ENCODE measurements at places on chromosomes 16 and 17.
A peak's percentile ranks its signal among the peaks of the same experiment; 100 is the strongest.

DNA sequence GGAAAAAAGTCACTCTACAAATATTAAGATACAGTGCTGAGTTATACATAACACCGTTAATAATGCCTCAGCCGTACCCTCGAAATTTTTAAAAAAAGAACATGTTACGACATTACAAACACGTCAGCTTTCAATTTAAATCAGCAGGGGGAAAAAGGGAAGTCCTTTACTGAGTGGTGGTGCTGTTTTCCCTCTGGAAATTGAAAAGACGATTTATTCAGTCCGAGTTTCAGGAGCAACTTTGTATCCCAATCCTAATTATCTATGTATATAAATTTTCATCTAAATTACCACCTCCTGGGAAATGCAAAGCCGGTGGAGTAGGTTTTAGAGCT lies 1.3 kb downstream of the NETO2 start:
- peak; percentile 54 for DNase-seq

- no peak for DNase-seq
Observed at GRCh38 chr16:69553332-69553731, 12.4 kb upstream of the NFAT5 start.

DNA sequence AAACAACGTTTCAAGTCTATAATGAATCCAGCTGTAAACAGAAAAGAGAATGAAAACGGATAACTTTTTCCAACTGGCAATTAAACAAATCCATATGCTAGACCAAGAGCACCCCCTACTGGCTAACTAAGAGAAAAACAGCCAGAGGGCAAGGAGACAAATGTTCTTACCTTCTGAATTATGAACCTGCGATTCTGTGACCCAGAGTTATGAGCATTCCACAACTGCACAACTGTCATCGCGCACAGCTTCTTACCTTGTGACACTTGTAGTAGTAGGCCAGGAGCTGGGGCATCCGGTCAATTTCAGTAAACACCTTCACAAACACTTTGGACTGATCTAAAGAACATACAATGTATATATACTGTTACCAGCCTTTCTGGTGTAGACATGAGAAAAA lies 18.6 kb downstream of the COG7 start:
- peak; percentile 79 for DNase-seq

DNA sequence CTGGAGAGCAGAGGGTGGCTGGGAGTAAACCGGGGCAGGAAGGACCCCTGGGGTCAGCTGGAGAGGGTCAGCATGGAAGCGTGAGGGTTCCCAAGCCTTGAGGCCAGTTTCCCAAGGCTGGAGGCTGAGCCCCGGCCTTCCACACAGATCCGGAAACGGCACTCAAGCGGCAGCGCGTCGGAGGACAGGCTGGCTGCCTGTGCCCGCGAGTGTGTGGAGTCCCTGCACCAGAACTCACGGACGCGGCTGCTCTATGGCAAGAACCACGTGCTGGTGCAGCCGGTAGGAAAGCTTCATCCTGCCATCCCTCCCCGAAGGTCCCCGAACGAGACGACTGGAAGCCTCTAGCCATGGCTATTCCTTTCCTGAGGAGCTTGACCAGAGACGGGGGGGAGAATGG lies 26.0 kb downstream of the SGSM2 start:
- no peak for DNase-seq

- DNase-seq, result no peak
Observed at GRCh38 chr17:77036136-77036840, 104.5 kb upstream of the SEC14L1 start.

GRCh38 chr16:81374550-81374949 lies 59.8 kb downstream of the GAN start:
- DNase-seq, result no peak

- peak; percentile 39 for DNase-seq
Observed at GRCh38 chr17:47717979-47718621, 14.9 kb upstream of the TBX21 start.

GRCh38 chr17:1398028-1398427 lies 2.0 kb downstream of the YWHAE start:
- no peak for DNase-seq

GRCh38 chr16:30010844-30011713 lies at the start of gene DOC2A:
TSS of gene DOC2A (minus strand) at chr16:30011027. CDS start at chr16:30010222, 805 bp downstream.
- peak; percentile 60 for DNase-seq

DNA sequence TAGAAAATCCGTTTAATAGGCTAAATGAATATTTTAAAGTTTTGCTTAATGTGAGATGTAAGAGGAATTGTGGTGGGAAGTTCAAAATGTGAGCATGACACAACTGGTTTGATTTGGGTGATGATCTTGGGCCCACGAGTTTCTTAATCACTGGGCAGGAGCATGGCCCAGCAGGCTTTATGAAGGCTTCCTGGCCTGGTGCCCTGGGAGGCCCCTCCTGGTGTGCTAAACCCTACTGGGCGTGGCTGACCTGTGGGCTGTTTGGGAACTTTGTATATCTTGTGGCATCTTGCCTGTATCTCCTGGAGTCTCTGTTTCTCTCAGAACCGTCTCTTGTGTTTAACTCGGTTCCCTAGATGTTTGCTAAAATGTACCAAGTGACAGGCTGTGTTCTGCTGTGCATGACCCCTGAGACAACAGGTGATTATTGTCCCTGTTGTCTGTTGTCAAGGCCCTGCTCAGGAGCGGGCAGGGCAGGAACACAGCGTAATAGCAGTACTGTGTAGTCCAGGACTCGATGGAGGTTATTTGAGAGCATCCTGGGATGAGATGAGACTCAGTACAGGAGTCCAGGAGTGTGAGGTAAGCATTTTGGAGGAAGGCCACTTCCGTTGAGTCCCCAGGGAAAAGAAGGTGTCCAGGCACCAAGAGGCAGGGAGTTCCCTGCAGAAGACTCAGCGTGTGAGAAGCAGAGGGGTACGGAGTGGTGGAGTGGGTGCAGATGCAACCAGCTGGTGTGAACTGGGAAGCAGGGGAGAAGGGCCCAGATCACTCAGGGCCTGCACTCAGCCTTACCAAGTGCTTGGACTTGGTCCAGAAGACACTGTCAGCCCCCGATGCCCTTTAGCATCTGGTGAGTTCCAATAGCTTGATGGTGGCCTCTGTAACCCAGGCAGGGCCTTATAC lies 48.5 kb downstream of the B9D1 start:
- no peak for DNase-seq

DNA sequence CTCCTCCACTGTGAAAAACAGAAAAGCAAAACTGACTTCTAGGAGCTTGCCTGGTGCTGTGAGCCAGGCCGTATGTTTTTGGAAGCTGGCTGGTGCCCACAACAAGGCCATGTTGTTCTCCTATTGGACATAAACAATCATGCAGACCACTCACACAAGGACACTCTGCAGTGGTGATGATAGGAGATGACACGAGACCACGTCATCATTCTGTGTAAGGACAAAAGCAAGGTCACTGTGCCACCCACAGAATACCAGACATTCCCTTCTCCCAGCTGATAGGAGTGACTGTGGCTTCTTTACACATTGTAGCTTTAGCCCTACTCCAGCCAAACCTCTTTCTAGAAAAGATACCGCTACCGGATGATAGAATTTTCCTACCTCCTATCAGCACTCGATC lies 47.7 kb upstream of the LCMT1 start:
- DNase-seq, result no peak

DNA sequence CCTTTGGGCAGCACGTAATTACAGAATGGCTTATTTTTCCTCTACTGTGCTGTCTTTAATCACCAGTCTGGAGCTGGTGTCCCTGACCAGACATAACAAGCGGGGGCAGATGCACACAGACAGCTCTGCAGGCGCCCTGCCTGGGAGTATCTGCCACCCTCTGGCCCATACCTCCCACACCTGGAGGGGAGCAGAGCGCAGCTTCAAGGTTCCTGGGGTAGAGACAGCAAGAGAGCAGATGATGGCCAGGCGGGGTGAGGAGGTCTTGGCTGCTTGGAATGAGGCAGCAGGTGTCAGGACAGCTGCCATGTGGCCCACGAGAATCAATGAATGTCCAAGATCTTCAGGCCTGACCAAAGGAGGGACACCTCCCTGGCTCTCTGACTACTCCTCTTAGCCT lies 23.8 kb downstream of the TMEM94 start:
- no peak for DNase-seq

DNA sequence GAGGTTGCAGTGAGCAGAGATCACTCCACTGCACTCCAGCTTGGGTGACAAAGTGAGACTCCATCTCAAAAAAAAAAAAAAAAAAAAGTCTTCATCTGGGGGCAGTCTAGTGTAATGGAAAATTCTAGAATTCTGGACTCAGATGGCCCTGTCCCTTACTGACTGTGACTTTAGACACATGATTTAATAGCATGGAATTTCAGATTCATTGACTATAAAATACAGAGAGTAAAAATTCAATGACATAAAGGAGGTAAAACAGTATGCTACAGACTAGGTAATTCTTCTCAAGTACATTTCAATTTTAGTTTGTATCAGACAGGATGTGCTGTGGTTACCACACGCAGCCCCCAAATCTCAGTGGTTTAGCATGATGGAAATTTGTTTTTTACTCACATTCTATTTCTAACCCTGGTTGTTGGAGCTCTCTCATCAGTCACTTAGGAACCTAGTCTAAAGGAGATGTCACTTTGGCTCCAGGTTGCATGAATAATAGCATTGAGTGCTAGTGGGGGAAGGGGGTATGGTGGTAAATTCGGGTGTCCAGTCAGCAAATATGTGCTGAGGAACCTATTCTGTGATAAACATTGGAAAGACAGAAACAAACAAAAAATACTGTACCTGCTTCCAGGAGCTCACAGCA lies 444.0 kb downstream of the XYLT1 start:
- DNase-seq, result no peak

- DNase-seq, result no peak
Observed at GRCh38 chr16:9977333-9977897, 204.8 kb downstream of the GRIN2A start.

- no peak for DNase-seq
Observed at GRCh38 chr17:35730400-35731005, 936 bp upstream of the RASL10B start.

DNA sequence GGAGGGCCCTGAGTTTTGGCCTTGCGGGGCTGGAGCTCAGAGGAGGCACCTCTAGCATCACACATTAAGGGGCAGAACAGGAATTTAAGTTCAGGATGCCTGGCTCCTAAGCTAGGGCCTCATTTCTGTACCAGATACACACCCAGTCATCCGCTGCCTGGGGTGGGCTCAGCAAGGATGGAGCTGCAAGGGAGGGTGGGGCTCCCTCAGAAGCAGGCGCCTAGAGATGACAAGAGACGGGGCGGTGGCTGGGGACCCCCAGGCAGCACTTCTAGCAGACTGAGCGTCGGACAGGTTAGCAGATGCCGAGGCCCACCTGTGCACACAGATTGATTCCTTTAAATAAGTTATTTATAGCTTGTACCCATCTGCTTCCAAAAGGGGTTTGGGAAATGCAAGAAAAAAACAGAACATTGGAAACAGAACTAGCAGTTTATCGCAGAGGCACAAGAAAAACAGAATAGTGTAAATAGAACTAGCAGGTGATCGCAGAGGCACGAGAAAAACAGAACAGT lies 47.6 kb upstream of the CBFA2T3 start:
- DNase-seq, result no peak

GRCh38 chr16:48180868-48181480 lies 25.2 kb upstream of the ABCC12 start:
- no peak for DNase-seq

GRCh38 chr16:53597776-53598175 lies 94.8 kb upstream of the AKTIP start:
- DNase-seq, result no peak

- DNase-seq, result peak; percentile 14
Observed at GRCh38 chr17:7478276-7479212, 887 bp downstream of the ZBTB4 start.

DNA sequence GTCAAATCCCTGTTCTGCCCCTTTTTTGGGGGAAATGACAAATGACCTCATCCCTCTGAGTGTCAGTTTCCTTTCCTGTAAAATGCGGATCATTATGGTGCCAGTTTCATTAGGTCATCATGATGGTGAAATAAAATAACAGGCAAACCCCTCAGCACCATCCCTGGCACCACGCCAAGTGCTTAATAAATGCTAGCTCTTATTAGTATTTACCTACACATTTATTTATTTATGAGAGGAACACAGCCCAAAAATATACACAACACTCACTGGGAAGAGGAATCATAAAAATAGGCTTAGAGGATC lies 28.6 kb upstream of the GPRC5B start:
- no peak for DNase-seq

- peak; percentile 57 for DNase-seq
Observed at GRCh38 chr16:53892155-53892554, 188.2 kb downstream of the FTO start.

DNA sequence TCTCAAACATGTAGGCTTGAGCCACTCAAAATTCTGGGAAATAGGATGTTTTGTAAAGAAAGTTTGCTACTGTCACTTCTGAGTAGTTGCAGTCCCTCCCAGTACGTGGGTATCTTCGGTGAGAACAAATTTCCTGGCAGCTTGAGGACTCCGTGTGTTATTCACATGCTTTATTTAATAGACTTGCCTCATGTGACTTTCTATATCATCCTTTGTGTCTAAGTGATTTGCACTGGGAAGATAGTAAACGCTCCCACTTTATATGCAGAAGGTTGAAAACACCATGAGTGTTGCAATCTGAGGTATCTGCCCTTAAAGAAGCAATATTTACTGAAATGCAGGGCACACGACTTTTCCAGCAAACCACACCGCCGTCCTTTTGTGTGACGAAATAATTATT lies 643.7 kb downstream of the MAF start:
- DNase-seq, result no peak

GRCh38 chr16:74887084-74887483 lies 97.8 kb downstream of the WDR59 start:
- DNase-seq, result no peak

DNA sequence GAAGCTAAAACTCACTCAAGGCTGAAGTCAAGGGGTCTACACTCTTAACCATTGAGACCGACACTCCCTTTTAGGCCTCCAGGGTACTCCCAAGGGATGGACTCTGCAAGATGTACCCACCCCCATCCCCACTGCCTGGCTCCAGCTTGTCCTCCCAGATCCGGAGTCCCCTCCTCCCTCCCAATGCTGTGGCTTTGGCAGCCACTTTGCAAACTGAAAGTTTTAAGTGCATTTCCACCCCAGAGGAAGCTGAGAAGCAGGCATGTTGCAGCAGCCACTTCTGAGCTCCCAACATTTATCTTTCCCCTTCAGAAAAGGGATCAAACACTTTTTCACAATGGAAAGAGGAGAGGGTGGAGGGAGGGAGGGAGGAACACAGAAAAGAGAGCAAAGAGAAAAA lies 115.2 kb downstream of the COPRS start:
- DNase-seq, result peak; percentile 23

GRCh38 chr17:50375858-50376538 lies 3.0 kb downstream of the EME1 start:
- no peak for DNase-seq

GRCh38 chr17:933312-934073 lies 46.1 kb downstream of the NXN start:
- DNase-seq, result no peak

DNA sequence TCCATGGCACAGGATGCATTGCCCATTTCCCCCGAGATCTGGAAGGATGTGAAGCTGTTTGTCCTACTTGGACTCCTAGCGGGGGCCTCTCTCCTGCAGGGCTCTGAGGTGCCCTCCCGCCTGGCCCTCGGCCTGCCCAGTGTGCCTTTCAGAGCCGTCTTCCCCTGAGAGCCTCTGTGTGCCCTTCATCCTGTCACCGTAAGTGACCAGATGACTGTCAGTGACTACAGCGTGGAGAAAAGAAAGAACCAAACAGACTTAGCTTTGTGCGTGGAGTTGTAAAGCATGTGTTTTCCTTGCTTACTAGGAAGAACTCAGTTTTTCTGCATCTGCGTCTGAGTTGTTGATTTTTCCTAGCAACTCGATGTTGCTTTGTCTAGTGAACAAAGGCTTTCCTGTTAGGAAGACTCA lies 56.1 kb downstream of the BANP start:
- DNase-seq, result no peak

Measured in RPMI8226 (cell line).